ENCODE measurements at places on chromosomes 2 and 18.
A peak's percentile ranks its signal among the peaks of the same experiment; 100 is the strongest.

DNA sequence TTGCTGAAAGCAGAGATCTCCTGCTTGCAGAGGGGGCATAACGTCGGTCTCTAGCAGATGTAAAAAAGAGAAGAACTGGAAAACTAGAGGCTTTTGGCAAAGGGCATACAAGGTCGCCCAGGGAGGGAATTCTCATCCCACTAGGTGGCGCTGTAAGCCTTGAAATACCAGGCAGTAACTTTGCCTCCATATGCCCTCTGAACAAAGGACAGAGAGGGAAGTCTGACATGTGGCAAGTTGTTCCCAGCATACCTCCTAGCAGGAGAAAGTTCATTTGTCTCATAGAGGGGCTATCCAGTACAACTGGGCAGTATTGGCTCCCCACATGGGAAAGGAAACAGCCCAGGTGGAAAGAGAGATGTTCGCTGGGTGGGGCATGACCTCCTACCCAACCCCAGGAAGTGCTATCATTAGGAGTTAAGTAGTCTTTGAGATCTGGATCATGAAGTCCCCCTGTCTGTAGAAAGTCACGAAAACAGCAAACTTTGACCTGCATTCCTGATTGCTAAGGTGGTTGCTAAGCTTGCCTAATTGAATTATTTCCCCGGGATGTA, 39.9 kb downstream of the STK17B start:
- no peak overlapping the region for H3K27ac ChIP-seq
- no peaks in the 10 kb centered on the region for H3K27me3 ChIP-seq
- DNase-seq: no peak
- H3K4me3 ChIP-seq: no peak overlapping the region

- H3K36me3 ChIP-seq: no peaks in the 10 kb centered on the region
- no peak overlapping the region for H3K4me3 ChIP-seq
- DNase-seq: no peak
- H3K4me1 ChIP-seq: no peaks in the 10 kb centered on the region
- H3K27me3 ChIP-seq: no peaks in the 10 kb centered on the region
These were observed 344.5 kb upstream of the ID2 start for GRCh38 chr2:8337321-8337720.

DNA sequence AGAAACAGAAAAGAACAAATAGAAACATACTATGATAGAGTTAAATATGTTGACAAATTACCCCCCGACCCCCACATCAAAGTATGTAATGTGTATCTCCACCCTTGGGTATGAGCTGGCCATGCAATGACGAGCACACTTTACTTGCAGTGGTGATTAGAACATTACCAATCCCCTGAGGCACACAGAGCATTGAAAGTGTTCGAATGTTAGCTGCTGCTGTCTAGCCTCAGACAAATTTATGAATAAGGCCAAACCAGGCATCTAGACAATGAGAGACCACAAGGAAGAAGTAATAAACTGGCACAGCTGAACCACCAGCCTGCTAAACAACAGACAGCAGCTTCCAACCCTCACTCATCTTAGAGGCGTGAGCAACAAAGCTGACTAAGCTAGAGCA, 380.5 kb downstream of the DSEL start:
- no peak overlapping the region for H3K4me3 ChIP-seq
- no peaks in the 10 kb centered on the region for H3K27me3 ChIP-seq
- DNase-seq: no peak
- H3K4me1 ChIP-seq: no peaks in the 10 kb centered on the region
- H3K27ac ChIP-seq: no peak overlapping the region

DNA sequence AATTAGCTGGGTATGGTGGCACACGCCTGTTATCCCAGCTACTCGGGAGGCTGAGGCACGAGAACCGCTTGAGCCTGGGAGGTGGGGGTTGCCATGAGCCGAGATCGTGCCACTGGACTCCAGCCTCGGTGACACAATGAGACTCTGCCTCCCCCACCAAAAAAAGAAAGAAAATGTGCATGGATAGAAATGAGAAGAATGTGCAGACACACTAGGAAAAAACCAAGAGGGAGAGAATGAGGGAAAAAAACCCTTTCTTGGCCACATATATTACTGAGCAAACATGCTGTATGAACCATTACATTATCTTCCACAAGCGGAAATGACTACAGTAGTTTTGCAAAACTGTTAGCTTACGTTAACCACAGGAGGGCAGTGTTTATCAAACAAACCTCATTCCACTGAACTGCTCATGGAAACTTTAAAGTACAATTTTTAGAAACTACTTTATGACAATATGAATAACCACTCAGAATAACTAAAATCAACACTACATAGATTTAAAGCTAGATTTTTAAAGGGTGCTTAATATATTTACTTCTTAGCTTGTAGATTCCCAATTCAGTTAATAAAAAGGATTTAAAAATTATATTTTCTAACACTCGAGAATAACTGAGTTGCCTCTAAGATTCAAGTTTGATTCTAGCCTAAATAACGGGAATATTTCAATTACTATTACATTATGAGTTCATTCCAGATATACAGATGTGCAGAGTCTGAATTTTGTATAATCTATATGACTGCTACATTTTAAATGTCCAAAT, 26.4 kb downstream of the ASXL2 start:
- no peaks in the 10 kb centered on the region for H3K4me1 ChIP-seq
- H3K36me3 ChIP-seq: no peaks in the 10 kb centered on the region
- no peak overlapping the region for H3K4me3 ChIP-seq
- DNase-seq: no peak

GRCh38 chr2:12432985-12433625, 283.6 kb upstream of the TRIB2 start:
- H3K36me3 ChIP-seq: no peaks in the 10 kb centered on the region
- H3K27ac ChIP-seq: no peak overlapping the region
- H3K4me3 ChIP-seq: no peak overlapping the region
- no peaks in the 10 kb centered on the region for H3K27me3 ChIP-seq

DNA sequence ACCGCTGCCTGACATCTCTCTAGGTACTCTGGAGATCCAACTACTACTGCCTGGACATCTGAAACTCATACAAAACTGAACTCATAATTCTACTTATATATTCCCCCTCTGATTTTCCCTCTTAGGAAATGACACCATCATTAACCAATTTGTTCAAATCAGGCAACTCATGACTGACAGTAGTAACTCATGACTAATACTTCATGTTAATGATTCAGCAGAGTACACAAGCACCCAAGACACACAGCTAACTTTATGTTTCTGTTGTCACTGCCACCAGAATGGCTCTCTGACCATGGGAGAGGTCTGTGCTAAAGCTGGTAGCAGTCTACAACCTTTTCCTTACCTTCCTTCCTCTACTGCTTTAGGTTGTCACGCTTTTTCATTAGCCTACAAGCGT, 91.1 kb downstream of the ITSN2 start:
- H3K4me3 ChIP-seq: no peak overlapping the region
- no peak overlapping the region for H3K27ac ChIP-seq
- H3K36me3 ChIP-seq: peaks cover 30% of the 10 kb centered on the region
- DNase-seq: no peak
- H3K4me1 ChIP-seq: no peaks in the 10 kb centered on the region

GRCh38 chr2:68126561-68126960, 31.1 kb upstream of the PNO1 start:
- DNase-seq: no peak
- no peaks in the 10 kb centered on the region for H3K4me1 ChIP-seq
- no peak overlapping the region for H3K27ac ChIP-seq
- H3K27me3 ChIP-seq: no peaks in the 10 kb centered on the region
- H3K36me3 ChIP-seq: peaks cover 1% of the 10 kb centered on the region

DNA sequence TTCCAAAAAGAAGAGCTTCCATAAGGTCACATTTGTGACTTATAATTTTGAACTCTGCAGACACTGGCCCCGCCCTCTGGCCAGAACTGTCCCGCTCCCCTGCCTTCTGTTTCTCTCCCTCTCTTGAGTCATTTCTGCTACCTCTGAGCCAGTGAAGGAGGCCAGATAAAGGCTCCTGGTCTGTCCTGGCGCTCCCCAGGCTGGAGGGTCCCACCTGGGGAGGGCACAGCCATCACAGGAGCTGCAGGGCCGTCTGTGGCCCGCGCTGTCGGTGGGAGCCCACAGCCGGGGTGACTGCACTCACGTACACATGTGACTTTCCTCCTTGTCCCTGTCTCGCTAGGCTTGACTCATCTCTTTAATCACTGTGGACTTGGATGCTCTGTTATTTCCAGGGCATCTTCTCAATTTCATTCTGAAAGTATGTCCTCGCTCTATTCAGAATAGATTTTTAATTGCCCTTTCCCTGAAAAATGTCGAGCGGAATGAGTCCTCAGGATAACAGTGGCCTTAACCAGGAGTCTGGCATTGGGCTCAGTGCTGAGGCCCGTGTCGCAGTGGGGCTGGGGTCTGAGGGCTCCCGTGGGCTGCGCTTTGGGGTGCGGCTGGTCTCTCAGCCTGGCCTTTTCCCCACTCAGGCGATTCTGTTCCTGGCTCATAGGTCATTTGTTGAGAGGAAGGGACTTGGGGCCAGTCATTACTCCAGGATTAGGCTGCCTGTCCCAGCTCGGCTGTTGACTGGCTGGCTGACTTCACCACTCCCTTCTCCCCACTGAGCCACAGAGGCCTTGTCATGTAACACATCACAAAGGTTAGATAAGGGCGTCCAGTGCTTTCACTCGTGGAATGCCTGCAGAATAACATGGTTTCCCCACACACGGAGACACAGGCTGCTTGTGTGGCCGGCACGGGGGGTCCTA, 34.5 kb downstream of the KLHL29 start:
- H3K36me3 ChIP-seq: no peaks in the 10 kb centered on the region
- no peaks in the 10 kb centered on the region for H3K27me3 ChIP-seq
- H3K4me1 ChIP-seq: no peaks in the 10 kb centered on the region
- DNase-seq: peak; percentile 61

GRCh38 chr2:8915941-8916340, 78.5 kb upstream of the KIDINS220 start:
- H3K4me3 ChIP-seq: no peak overlapping the region
- no peaks in the 10 kb centered on the region for H3K36me3 ChIP-seq
- no peak overlapping the region for H3K27ac ChIP-seq
- H3K4me1 ChIP-seq: no peaks in the 10 kb centered on the region
- no peaks in the 10 kb centered on the region for H3K27me3 ChIP-seq

DNA sequence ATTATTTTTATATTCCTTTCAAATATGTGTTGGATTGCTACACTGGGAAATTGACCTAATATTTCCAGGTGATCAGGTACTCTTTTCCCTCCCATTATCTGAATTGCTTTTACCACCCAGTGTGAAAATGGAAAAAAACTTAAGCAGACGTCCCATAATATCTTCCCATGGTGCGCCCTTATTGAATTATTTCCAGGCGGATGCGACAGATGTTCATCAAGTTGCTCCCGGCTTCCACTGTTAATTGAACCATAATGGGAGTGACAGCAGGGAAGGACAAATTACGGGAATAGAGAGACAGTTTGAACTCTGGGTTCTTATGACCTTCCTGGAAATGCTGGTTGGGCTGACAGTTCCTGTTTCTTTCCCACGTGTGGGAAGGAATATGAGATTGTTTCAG, 93.3 kb downstream of the THSD7B start:
- no peak overlapping the region for H3K27ac ChIP-seq
- H3K4me1 ChIP-seq: no peaks in the 10 kb centered on the region
- DNase-seq: no peak
- H3K27me3 ChIP-seq: no peaks in the 10 kb centered on the region
- H3K36me3 ChIP-seq: no peaks in the 10 kb centered on the region

GRCh38 chr2:70531419-70532086, 22.1 kb downstream of the TGFA start:
- H3K4me1 ChIP-seq: no peaks in the 10 kb centered on the region
- no peak overlapping the region for H3K4me3 ChIP-seq
- H3K36me3 ChIP-seq: no peaks in the 10 kb centered on the region
- no peak overlapping the region for H3K27ac ChIP-seq
- DNase-seq: no peak

- no peaks in the 10 kb centered on the region for H3K27me3 ChIP-seq
- peak; percentile 89 for DNase-seq
- H3K4me3 ChIP-seq: peak within 1 kb of the TSS; percentile 73
- peaks cover 5% of the 10 kb centered on the region for H3K36me3 ChIP-seq
- H3K27ac ChIP-seq: peak within 1 kb of the TSS; percentile 81
These were observed at the start of gene PAPOLG for GRCh38 chr2:60756097-60757087. Gene PAPOLG (plus strand): TSS chr2:60756268. CDS start chr2:60756479, 211 bp downstream.

- H3K4me1 ChIP-seq: no peaks in the 10 kb centered on the region
- H3K27me3 ChIP-seq: no peaks in the 10 kb centered on the region
- DNase-seq: no peak
- no peak overlapping the region for H3K27ac ChIP-seq
These were observed 64.8 kb upstream of the DARS1 start for GRCh38 chr2:136049991-136050920.

GRCh38 chr18:9927392-9928063, 13.7 kb downstream of the VAPA start:
- H3K27me3 ChIP-seq: no peaks in the 10 kb centered on the region
- peaks cover 3% of the 10 kb centered on the region for H3K36me3 ChIP-seq
- peaks cover 67% of the 10 kb centered on the region for H3K4me1 ChIP-seq
- peak overlapping the region; percentile 42 for H3K27ac ChIP-seq
- H3K4me3 ChIP-seq: no peak overlapping the region

- H3K27me3 ChIP-seq: no peaks in the 10 kb centered on the region
- H3K4me3 ChIP-seq: no peak overlapping the region
- H3K36me3 ChIP-seq: no peaks in the 10 kb centered on the region
- peaks cover 24% of the 10 kb centered on the region for H3K4me1 ChIP-seq
- no peak overlapping the region for H3K27ac ChIP-seq
These were observed 70.0 kb upstream of the SP3 start for GRCh38 chr2:174035117-174035635.

GRCh38 chr2:74532222-74532621, 2.5 kb downstream of the HTRA2 start:
- H3K4me3 ChIP-seq: no peak overlapping the region
- no peak overlapping the region for H3K27ac ChIP-seq
- H3K27me3 ChIP-seq: no peaks in the 10 kb centered on the region
- H3K4me1 ChIP-seq: peaks cover 13% of the 10 kb centered on the region
- no peak for DNase-seq
- H3K36me3 ChIP-seq: peaks cover 27% of the 10 kb centered on the region

GRCh38 chr2:181859123-181859522, 32.4 kb upstream of the ITPRID2 start:
- H3K4me1 ChIP-seq: no peaks in the 10 kb centered on the region
- no peaks in the 10 kb centered on the region for H3K27me3 ChIP-seq
- H3K4me3 ChIP-seq: no peak overlapping the region
- H3K27ac ChIP-seq: no peak overlapping the region
- DNase-seq: no peak
- H3K36me3 ChIP-seq: no peaks in the 10 kb centered on the region

DNA sequence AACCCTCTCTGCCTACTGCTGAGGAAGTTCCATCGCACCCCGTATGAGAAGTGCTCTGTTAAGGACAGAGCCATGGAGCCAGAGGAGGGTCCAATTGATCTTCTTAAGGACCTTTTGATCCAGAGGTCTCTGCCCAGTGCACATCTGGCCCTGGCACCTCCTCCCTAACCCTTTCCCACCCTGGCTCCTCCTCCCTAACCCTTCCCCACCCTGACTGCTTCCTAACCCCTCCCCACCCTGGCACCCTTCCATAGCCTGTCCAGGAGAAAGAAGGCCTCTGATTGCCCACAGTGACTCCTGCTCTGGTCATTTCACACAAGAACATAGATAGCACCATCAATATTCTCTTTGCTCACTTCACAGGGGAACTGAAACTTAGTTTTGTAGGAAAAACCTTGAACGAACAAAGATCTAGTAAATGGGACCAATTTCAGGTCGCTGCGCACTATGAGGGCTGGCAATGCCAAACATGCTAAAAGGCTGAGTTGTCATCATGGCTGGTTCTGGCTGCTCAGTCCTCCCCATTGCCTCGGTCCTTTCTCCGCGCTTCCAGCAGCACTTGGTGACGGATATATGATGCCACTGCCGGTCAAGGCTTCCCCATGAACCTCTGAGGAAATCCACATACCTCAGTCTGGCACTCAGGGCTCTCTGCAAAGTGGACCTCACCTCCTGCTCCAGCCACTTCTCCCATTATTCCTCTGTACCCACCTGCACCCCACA, 49.2 kb downstream of the PKDCC start:
- H3K4me3 ChIP-seq: no peak overlapping the region
- DNase-seq: no peak
- peak overlapping the region; percentile 94 for H3K27ac ChIP-seq
- no peaks in the 10 kb centered on the region for H3K4me1 ChIP-seq
- no peaks in the 10 kb centered on the region for H3K27me3 ChIP-seq
